Dorsolateral prefrontal cortex (tissue), 122 donors: ENCODE measurements at places on chromosomes 16 and 17.

- DNase-seq = no peak
These were observed 2.3 kb downstream of the PIEZO1 start for GRCh38 chr16:88782454-88783390.

DNA sequence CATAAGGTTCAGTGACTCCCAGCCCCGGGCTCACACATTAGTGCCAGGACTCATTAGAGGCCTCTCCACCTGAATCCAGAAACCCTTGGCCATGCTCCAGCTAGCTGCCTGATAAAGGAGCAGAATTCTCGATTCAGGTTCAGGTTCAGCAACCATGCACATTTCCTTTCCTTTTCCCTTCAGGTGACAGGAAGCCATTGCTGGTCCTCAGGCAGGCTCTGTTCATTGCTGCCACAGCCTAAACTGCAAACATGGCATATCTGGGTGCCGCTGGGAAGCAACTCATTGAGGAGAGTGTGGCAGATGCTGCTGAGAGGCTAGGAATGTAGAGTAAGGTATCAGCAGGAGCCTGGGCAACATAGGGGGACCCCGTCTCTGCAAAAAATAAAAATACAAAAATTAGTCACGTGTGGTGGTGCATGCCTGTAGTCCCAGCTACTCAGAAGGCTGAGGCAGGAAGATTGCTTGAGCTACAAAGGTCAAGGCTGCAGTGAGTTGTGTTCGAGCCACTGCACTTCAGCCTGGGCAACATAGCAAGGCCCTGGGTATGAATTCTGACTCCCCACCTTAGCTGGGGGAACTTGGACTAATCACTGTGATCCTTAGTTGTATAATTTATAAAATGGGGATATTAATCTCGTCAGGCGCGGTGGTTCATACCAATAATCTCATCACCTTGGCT, 28.7 kb downstream of the ARL4D start:
- DNase-seq = no peak

DNA sequence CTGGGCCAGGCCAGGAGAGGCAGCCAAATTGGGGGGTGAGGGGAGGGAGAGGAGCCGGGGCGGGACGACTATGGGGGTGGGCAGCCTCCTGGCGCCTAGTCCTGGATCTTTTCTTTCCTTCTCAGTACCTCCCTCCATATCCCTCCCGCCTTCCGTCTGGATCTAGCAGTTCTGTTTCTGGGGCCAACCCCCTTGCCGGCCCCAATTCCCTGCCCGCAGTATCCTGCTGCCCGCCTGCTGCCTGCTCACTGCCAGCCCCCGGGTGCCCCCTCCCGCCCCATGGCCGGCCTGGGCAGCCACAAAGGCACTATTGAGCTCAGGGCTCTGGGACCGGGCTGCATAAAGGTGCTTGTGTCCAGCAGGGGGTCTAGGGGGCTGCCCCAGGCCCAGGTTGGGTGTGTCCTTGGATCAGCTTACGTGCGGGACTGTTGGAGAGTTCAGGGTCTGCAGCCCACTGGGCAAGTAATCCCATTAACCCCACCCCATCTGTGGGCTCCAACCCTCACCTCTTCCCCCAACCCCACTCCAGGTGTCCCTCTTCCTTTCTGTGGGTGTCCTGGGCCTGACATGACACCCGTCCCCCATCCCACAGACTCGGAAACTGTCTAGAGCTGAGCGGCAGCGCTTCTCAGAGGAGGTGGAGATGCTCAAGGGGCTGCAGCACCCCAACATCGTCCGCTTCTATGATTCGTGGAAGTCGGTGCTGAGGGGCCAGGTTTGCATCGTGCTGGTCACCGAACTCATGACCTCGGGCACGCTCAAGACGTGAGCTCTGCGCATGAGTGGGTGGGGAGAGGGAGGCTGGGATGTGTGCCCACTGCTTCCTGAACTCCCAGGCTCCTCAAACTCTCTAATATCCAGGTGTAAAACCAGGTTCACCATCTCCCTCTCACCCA, 2.0 kb downstream of the WNK4 start:
- DNase-seq = no peak

DNA sequence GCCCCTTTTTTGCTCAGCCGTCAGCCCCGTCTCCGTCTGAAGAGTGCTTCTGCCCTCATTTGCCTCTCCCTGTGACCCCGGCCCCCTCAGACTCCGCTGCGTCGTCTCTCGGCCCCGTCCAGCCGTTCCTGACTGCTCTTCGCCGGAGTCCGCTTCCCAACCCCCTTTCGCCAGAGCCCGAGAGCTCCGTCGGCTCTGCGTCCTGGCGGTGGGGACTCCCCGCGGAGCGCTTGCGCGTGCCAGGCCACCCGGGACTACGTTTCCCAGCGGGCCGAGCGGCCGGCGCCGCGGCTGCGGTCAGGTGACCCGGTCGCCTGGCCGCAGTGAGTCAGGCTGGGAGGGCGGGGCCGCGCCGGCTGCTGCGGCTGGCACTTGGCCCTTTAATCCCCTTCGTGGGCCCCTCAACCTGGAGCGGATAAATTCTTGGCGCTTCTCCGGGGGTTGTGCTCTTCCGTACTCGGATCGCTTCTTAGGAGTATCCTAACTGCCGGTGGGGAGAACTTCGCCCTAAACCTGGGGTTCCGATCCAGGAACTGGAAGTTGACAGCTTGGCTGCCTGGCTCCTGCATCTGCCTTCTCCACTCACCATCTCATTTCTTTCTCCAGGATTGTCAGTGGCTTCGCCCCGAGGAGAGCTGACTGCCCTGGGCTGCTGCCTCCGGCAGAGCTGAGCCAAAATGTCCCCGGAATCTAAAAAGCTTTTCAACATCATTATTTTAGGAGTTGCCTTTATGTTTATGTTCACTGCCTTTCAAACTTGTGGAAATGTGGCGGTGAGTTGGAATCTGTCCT, at the start of gene MFSD11:
Gene MFSD11, plus strand, starts transcription at position 444 of the 792 bp plus-strand sequence. Its CDS starts 234 bp downstream, at position 678.
- peak; percentile 80 for DNase-seq

DNA sequence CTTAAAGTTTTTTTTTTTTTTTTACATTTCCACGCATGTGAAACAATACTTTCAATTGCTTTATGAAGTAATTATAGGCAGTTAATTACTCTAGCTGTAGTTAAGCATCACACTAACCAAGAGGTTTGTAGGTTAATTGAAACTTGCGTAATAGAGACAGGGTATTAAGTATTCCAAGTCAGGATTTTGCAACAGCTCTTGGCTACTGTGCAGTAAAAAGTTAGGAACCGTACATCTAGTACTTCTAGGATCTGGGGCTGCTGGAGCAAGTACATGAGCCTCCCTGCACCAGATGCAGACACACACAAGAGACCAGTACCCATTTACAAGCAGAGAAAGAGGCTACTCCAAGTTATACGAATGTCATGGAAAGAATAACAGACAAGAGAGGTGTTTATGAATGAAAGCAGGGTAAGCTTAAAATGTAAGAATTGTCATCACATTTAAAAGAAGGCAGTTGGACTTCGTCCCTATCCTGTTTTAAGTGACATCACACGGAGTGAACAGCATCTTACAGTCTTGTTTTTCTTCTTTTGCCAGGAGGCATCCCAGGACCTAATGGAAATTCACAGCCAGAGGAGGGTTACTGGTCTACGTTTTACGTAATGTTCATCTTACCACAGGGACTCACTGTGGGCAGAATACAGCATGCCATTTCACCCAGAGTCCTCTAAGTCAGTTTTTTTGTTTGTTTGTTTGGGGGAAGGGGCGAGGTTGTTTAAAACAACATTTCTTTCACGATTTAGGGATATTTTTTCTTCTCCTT, 379.6 kb upstream of the PSMD7 start:
- no peak for DNase-seq

DNA sequence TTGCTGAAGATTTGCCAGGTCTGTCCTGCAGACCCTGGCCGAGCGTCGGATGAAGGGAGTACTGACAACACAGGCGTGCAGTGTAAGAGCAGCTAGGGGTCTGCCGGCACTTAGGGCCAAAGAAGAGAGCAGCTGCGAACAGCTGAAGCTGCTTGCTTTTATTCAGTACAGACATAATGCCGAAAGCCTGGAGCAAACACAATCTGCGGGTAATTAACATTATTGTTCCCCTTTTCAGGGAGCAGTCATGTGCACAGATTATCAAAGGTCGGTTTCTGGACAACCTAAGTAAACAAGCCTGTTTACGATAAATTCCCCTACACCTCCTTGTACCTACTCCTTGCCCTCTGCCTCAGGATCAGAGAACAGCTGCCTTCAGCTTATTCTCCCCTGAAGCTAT, 12.0 kb upstream of the KRT23 start:
- no peak for DNase-seq

GRCh38 chr17:49817993-49818392, 29.5 kb downstream of the KAT7 start:
- DNase-seq = no peak

- DNase-seq = peak; percentile 62
These were observed 45.4 kb downstream of the STH start for GRCh38 chr17:46044286-46044928.
